Nucleus accumbens (tissue), 56 donors: ENCODE measurements at places on chromosomes 1 and 21.

GRCh38 chr21:42609811-42610210, 43.6 kb upstream of the PDE9A start:
- no peak for DNase-seq

GRCh38 chr1:7842517-7842916, 10.3 kb downstream of the UTS2 start:
- no peak for DNase-seq

- no peak for DNase-seq
Observed at GRCh38 chr1:172549621-172550280, 16.8 kb downstream of the SUCO start.

- no peak for DNase-seq
Observed at GRCh38 chr1:21946836-21947587, 9.9 kb upstream of the HSPG2 start.

- DNase-seq = peak; percentile 66
Observed at GRCh38 chr1:242132121-242132817, 133.4 kb upstream of the MAP1LC3C start.

DNA sequence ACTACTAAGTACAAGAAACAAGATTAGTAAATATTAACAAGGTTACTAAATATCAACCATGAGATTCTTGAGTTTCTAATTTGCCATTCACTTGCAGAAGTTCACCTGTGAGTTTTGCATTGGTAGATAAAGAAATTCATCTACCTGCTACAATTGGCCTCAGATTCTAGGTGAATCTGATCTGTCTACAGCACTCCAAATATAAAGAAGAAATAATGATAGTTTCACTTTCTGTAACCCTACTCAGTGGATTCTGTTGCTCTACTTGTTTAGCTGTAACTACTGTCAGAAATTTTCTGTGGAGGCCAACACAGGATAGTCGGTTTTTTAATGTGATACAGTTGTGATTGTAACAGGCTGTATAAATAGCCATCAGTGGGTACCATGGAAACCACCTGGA, 118.6 kb downstream of the NR5A2 start:
- DNase-seq = no peak

GRCh38 chr1:154605534-154605933, 2.5 kb downstream of the ADAR start:
- no peak for DNase-seq

GRCh38 chr1:177246710-177247580, 76.2 kb downstream of the BRINP2 start:
- no peak for DNase-seq

DNA sequence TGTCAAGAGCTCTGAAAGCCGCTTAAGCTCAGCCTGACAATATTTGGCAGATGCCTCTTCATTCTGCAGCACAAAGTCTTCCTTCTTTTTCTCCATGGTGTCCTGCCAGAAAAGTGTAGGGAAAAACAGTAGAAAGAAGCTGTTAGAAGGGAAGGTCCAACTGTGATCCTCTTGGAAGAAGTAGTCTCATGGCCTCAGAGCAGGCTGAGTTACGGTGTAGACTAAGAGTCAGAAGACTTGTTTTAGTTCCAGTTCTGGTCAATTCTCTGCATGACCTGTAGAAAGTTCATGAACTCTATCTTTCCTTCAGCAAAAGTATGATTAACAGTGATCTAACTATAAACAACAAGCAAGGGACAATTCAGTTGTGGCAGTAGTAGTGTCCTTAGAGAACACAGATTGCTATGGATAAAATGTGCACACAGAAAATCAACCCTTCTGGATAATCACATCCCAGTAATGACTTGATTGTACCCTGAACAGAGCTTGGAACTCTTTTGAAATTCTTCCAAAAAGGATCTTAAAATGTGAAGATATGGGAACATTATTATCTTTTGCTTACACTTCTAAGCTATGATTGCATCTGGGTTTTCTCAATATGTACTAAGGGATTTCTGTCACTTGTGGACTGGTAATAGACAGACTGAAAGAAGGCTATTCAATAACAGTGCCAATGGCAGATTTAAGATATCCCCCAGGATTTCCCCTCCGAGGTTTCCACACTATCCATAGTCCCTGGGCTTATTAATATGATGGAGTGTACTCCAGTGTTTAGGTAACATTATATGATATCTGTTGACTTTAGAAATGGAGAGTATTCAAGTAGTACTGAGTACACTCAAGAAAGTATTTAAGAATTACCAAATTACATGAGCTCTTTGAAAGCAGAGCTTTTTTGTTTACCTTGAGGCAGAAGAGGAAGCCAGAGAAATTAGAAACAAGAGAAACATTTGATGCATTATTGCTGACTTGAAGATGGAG, 22.1 kb upstream of the GBP2 start:
- DNase-seq = no peak

DNA sequence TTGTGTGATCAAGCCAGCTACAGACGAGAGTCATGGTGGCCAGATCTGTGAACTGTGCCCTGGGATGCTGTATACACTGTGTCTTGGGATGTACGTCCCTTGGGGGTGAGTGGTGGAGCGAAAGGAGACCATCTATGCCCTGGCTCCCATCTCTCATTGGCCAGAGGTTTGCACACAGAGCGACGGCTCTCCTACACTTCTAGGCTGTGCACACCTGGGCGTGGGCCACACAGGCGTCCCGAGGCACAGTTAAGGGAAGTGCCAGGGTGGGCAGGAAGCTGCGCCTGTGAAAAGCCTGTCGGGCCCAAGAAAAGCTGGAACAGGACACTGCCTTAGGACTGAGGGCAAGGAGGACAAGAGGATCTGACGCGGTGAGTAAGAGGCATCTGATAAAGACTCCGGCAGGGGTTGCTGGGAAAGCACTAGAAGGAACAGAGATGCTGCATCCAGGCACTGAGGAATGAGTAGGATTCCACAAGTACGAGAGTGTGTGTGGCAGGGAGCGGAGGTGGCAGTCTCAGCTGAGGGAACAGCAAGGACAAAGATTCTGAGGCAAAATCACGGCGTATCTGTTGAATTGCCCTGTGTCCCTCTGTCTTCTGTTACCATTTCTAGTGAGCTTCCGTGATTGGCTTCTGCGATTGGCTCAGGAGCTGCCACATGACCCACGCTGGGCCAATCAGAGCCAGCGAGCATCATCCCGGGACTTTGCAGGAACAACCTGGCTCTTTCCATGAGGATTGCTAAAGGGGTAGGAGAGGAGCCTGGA, 67.9 kb upstream of the ZBTB40 start:
- no peak for DNase-seq

GRCh38 chr1:15063346-15063745, 90.2 kb upstream of the TMEM51 start:
- no peak for DNase-seq

- DNase-seq = no peak
Observed at GRCh38 chr1:229803626-229804217, 177.7 kb downstream of the URB2 start.

- no peak for DNase-seq
Observed at GRCh38 chr1:55146781-55147180, 68.4 kb downstream of the USP24 start.

GRCh38 chr1:99843760-99844159, 6.4 kb upstream of the AGL start:
- DNase-seq = no peak

DNA sequence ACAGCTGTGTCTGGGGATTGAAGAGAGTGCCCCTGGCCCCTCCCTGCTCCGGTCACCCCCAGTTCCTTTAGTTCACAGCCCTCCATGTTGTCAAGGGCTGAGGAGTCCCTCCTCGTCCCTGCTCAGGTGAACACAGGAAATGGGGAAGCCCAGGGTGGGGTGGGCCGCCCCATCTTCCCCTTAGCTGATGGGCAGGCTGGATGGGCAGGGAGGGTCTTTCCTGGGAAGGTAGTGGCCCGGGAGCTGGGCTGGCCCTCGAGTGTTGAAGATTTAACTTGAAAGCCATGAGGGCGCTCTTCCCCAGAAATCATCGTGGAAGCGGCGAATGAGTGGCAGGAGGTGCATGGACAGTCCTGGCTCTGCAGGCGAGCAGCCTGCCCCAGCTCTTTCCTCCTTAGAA, 18.3 kb upstream of the NPHP4 start:
- DNase-seq = no peak

- DNase-seq = no peak
Observed at GRCh38 chr1:201019321-201019977, 4.1 kb downstream of the KIF21B start.

- DNase-seq = no peak
Observed at GRCh38 chr1:160149716-160150115, 1.7 kb upstream of the ATP1A4 start.

DNA sequence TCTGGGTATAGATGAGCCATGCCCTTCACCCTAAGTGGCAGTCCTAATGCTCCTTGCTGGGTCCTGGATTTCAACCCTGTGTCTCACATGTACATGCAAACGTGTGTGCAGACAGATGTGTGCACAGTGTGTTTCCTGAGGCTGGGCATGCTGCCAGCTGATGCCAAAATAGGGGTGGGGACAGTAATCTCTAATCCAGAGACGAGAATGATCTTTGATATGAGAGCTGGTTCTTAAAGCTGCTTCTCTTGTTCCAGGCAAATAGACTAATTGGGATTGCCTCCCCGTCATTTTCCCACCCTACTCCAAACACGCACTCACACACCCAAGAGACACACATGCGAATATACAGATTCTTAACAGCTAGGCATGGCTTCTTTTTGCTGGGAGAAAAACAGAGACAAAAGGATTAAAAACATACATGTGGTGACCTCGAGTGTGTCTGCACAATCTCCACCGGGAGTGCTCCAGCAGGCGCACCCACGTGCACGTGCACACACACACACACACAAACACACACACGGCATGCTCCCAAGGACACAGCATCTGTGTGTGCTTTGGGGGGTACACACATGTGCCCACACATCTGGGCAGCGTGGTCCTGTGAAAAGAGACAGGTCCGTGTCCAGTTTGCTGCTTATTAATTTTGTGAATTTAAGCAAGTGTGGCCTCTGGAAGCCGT, 102.1 kb upstream of the ZBTB40 start:
- no peak for DNase-seq

DNA sequence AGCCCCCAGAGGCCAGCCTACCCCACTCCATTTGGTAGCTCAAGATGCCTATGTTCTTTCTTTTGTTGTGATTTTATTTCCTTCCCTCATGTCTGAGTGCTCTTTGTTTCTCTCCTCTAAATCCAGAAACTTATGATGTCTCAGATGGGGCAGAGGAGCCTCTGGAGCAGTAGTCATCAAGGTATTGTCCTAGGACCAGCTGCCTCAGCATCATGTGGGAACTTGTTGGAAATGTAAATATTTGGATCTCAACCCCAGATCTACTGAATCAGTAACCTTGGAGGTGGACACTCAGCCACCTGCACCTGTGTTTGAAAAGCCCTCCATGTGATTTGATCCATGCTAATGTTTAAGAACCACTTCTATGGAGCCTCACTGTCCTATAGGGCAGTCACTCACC, 593.1 kb upstream of the PLXNA2 start:
- no peak for DNase-seq

- DNase-seq = no peak
Observed at GRCh38 chr1:77308889-77309621, 27.2 kb downstream of the AK5 start.

DNA sequence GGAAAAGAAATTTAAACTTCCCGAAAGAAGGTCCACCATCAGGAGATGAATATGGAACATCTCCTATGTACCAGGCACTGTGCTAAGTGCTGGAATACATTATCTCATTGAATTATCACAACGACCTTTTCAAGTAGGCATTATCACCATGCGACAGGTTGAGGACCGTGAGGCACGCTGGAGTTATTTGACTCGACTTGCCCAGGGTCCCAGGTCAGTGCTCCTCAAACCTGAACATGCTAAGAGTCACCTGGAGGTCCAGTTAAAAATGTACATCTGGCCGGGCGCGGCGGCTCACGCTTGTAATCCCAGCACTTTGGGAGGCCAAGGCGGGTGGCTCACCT, 15.9 kb upstream of the AGTRAP start:
- DNase-seq = no peak

GRCh38 chr1:109595531-109595930, 23.9 kb downstream of the GNAT2 start:
- DNase-seq = no peak

DNA sequence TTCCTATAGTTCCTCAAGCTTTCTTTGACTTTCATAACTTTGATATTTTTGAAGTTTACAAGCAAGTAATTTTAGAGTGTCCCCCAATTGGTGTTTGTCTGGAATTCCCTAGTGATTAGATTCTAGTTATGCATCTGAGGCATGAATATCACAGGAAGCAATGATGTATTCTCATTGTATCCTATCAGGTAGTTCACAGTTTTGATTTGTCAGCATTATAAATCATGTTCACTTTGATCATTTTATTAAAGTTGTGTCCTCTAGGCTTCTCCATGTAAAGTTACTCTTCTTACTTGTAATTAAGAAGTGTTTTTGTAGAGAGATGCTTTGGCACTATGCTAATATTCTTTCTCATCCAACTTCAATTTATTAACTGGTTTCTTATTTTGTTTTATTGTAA, 53.0 kb downstream of the TYW3 start:
- DNase-seq = no peak
